Sigmoid colon (tissue), 7 donors: ENCODE measurements at places on chromosomes 12 and 14. TPM values are rescaled to one million over a fixed set of nuclear protein-coding genes. Genes with fewer than 3 reads are reported as not detected.
A peak's percentile ranks its signal among the peaks of the same experiment; 100 is the strongest.

GRCh38 chr14:58966997-58967396, 221.5 kb upstream of the DAAM1 start:
- no peak overlapping the region for H3K4me3 ChIP-seq
- no peaks in the 10 kb centered on the region for H3K36me3 ChIP-seq
- no peaks in the 10 kb centered on the region for H3K27me3 ChIP-seq
- H3K27ac ChIP-seq: no peak overlapping the region

Gene ADAM21
- not detected for total RNA-seq

- H3K27ac ChIP-seq: peak overlapping the region; percentile 86
- no peak overlapping the region for H3K4me3 ChIP-seq
- DNase-seq: no peak
- H3K4me1 ChIP-seq: no peaks in the 10 kb centered on the region
- H3K36me3 ChIP-seq: peaks cover 28% of the 10 kb centered on the region
Measured at GRCh38 chr14:99510556-99511139, 29.4 kb downstream of the CCNK start.

GRCh38 chr14:53628261-53628660, 328.4 kb downstream of the BMP4 start:
- no peaks in the 10 kb centered on the region for H3K27me3 ChIP-seq
- H3K27ac ChIP-seq: no peak overlapping the region
- no peak for DNase-seq
- no peak overlapping the region for H3K4me3 ChIP-seq

DNA sequence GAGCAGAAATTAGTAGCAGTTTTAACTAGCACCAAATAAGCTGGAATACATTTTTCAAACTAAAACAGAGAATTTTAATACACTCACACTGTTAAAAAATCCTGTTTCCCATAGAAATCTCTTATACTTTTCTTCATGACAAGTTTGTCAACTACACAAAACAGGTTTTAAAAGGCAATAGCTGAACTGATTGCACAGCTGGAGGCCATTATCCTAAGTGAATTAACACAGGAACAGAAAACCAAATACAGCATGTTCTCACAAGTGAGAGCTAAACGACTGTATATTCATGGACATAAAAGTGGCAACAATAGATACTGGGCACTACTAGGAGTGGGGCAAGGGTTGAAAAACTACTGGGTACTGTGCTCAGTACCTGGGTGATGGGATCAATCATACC, 11.6 kb upstream of the HAL start:
- no peaks in the 10 kb centered on the region for H3K27me3 ChIP-seq
- H3K4me3 ChIP-seq: no peak overlapping the region
- no peak overlapping the region for H3K27ac ChIP-seq
- no peaks in the 10 kb centered on the region for H3K4me1 ChIP-seq
- peaks cover 100% of the 10 kb centered on the region for H3K36me3 ChIP-seq

DNA sequence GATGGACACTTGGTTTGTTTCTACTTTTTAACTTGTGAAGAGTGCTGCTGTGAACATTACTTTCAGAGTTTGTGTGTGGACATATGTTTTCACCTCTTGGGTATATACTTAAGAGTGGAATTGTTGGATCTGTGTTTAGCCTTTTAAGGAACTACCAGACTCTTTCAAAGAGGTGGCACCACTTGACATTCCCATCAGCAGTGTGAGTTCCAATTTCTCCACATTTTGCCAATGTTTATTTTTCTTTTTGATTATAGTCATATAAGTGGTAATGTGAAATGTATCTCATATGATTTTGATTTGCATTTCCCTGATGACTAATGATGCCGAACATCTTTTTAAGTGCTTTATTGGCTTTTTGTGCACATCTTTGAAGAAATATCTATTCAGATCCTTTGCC, 44.8 kb downstream of the ARHGAP5 start:
- peaks cover 25% of the 10 kb centered on the region for H3K4me1 ChIP-seq
- no peaks in the 10 kb centered on the region for H3K36me3 ChIP-seq
- no peak for DNase-seq
- no peak overlapping the region for H3K4me3 ChIP-seq
- no peaks in the 10 kb centered on the region for H3K27me3 ChIP-seq

Gene HNF1A
- total RNA-seq: not detected

DNA sequence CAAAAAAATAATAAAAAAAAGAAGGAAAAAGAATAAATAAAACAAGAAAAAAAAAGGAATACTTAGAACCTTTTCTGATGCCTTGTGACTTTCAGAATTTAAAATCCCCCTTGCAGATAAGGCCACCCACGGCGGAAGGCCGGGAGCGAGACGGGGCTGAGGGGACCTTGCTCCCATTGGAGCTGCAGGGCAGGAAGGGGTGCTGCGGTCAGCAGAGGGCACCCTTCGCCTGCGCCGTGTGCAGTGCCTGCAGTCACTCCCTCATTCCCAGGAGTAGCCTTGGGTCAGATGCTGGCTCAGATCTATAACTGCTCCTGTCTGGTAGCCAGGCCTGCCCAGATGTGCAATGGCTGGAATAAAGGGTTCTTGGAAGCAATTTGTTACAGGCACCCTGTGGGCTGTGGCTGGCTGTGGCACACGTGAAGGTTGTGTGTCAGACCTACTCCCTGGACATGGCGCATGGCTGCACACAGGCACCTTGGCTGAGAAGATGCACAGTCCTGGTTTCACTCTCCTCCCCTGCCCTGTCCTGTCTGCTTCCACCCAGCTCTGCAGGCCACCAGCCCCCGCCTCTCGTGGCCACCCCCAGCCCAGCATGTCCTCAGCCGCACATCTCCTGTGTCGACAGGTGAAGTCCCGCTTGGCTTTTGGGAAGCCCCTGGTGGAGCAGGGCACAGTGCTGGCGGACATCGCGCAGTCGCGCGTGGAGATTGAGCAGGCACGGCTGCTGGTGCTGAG, 13.4 kb upstream of the ALDH2 start:
- H3K27me3 ChIP-seq: no peaks in the 10 kb centered on the region
- no peak overlapping the region for H3K4me3 ChIP-seq
- peaks cover 56% of the 10 kb centered on the region for H3K36me3 ChIP-seq
- H3K27ac ChIP-seq: no peak overlapping the region
